Activated CD4-positive, CD25-positive, alpha-beta regulatory T cell treated with anti-CD3 and anti-CD28 coated beads, Interleukin-2, amount 50 U/mL, for 72 hours (primary cell): ENCODE measurements at places on chromosomes 12 and 14.

DNA sequence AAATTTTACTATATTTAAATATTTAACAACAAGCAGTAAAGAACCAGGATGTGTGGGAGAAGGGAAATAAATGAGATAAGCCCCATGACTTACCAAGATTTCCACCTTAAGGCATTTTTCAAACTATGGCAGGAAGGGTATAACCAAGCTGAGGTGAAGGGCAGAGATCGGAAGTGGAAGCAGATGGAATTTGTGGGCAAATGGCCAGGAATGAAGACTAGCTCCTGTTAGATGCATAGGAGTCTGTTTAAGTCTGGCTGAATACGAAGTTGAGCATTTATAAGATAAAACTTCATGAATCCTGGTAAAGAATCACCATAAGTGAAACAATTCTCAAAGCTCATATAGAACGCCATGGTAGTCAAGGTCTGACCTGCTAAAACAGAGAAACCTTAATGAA is 163.5 kb downstream of the DIO2 start:
- DNase-seq = no peak

DNA sequence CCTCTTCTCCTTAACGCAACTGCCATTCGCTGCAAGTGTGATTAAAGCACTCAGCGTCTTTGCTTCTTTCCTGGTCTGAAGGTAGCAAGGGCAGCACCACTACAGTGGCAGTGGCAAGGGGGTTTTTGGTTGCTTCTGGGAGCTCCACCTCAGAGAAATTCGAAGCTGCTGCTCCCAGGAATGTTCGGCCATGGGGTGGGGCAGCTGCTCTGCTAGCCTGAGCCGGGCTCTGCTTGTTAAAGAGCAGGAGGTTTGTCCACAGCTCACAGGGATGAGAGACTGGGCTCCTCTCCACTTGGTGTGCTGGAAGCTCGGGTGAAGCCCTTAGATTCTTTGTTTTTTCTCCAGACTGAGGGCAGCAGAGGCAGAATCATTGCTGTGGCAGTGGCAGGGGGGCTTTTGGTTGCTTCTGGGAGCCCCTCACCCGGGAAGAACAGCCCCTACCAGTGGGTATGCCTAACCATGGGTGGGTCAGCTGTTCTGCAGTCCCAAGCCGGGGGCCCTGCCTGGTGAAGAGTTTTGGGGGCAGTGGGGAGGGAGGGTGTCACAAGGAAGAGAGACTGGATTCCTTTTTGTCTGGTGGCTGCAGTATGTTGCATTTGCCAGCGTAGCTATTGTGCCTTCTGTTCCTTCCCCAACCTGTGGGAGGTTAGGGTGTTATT is 340.2 kb downstream of the AEBP2 start:
- no peak for DNase-seq

DNA sequence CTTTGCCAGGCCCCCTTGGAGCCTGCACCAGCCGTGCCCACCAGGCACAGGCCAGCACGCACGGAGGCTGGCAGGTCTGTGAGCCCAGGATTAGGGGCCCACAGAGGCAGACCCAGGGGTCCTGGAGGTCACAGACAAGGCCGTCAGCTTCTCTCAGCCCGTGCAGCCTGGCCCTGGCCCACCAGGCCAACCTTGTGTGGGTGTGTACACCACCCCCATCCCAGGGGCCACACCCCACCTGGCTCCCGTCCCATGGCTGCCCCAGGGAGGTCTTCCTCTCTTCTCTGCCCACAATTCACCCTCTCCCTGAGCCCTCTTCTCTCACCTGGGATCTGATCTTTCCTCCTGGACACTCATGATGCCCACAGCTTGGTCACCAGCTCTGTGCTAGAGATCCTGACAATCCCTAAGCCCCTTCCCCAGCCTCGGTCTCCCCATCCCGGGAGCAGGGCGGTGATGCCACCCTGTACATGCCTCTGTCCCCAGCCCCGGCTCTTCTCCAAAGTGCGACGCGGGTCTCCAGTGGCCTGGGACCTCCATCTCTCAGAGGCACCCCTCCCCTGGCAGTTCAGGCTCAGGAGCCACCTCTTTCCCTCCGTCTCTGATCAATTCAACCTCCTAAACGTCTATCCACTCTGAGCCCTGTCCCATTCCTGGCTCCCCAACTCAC is 31.1 kb upstream of the GPR132 start:
- no peak for DNase-seq

GRCh38 chr12:68040450-68041075 is 51.3 kb downstream of the IFNG-AS1 start:
- peak; percentile 58 for DNase-seq

GRCh38 chr12:4984971-4985370 is 58.7 kb upstream of the KCNA5 start:
- no peak for DNase-seq

- no peak for DNase-seq
Measured at GRCh38 chr12:90023207-90023900, 314.7 kb upstream of the ATP2B1 start.

DNA sequence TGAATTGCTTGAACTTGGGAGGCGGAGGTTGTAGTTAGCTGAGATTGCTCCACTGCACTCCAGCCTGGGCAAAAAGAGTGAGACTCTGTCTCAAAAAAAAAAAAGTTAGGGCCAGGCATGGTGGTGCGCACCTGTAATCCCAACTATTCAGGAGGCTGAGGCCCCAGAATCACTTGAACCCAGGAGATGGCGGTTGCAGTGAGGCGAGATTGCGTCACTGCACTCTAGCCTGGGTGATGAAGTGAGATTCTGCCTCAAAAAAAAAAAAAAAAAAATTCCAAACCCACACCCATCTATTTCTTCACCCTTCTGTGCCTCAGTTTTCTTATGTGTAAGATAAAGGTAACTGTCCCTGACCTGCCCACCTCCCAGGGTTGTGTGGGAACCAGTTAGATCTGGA is 11.0 kb upstream of the MLXIP start:
- DNase-seq = no peak

DNA sequence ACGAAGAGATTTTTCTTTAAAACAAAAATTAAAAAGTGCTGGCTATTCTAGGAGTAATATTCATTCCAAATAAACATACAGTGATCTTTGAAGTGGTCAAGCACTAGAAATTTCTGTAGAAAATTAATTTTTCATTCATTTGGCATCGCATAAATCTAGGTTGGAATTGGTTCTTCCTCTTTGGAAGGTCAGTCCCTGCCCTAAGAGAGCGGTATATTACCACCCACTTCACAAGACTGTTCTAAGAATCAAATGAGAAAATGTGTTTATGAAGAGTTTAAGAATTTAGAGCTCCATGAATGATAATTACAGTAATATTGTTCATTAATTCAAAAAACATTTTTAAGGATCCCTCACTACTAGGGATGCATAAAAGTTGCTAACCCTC is 444 bp upstream of the GEMIN2 start:
- DNase-seq = no peak

DNA sequence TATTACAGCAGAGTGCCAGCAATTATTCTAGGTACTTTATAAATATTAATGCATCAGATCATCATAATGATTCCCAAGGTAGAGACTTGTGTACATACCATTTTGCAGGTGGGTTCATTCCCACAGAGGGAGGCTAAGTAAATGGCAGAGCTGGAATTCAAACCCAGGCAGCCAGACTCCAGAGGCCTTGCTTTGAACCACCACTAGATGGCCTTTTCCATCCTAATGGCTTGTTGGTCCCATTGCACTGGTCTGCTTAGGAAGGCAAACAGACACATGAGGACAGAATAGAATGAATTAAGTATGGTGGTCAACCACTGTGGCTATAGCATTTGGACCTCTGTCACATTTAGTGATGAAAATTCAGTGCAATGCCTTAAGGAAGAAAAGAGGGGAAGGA is 158.7 kb downstream of the METTL25 start:
- no peak for DNase-seq

GRCh38 chr12:6135071-6135470 is 10.6 kb upstream of the VWF start:
- no peak for DNase-seq

DNA sequence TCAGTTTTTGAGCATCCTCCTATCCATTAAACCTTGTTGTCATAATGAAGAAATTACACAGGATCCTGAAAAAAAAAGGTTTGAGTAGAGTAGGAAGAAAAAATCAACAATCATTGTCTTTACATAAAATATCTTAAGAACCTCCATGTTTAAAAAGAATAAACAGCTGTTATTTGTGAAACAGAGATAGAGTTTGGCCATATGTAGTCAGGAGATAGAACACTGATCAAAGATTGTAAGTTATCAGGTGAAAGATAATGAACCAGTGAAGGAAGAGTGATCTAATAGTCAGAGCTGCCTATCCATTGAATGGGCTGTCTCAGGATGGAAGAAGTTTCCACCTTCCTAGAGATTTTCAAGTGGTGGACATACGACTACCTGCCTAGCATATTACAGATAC is 397.1 kb downstream of the SOX5 start:
- DNase-seq = no peak

DNA sequence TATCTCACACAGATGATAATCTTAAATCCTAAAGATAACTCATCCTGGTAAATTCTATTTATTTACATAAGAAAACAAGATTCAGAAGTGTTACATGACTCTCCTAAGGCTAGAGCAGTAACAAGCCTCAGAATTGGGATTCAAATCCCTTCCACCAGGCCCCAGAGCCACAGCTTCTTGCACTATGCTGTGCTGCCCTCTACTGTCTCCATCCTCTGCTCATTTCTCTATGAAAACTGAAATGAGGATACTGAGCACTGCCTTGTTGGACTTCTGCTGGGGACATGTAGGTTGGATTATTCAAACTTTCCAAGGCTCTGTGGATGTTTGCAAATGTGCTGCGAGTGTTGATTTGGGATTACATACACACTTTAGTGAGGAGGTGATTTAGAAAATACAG is 23.5 kb upstream of the C12orf50 start:
- DNase-seq = no peak

DNA sequence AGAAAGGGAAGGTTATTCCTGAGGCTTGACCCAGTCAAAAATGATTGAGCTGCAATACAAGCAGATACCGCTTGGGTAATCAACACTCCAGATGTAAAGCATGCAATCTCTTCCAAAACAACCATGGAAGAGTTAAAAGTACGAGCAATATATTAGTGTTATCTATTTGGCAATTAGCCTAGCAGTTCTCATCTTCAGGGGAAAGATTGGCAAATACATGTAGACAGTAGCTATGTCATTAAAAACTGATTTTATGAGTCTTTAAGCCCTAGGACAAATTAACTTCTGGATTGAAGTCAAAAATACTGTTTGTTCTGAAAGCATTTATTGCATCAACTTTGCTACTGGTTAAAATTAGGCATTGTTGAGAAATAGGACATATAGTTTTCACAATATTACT is 9.3 kb upstream of the GYS2 start:
- no peak for DNase-seq

DNA sequence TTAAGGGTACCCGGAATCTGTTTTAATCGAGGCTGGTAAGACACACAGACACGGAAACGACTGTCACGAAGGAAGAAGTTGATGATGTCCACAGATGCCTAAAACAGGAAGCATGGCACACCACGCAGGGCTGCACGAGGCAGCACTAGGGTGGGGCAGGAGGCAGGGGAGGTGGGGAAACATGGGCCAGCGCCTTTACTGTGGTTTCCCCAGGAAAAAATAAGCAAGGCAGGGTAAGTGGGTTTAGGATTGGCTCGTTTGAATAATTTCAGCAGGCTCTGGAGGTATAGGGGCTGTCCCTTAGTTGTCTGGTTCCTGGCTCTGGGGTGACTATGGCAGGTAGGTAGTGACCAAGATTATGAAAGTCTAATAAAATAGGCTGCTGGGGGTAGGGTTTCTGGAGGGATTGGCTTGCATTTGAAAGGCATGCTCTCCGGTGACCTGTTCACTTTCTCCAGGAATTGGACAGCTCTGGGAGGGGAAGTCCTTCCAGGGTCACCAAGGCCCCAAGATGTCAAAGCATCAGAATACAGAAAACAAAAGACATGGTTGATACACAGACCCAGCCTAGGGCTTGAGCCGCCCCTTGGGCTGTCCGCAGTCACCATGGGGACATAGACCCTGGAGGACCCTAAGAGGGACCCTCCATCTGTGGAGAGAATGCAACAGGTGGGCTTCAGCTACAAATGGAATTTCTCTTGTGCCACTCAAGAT is 35.3 kb downstream of the MAP1LC3B2 start:
- peak; percentile 33 for DNase-seq

- no peak for DNase-seq
Measured at GRCh38 chr12:70508178-70508577, 129.1 kb downstream of the PTPRB start.

DNA sequence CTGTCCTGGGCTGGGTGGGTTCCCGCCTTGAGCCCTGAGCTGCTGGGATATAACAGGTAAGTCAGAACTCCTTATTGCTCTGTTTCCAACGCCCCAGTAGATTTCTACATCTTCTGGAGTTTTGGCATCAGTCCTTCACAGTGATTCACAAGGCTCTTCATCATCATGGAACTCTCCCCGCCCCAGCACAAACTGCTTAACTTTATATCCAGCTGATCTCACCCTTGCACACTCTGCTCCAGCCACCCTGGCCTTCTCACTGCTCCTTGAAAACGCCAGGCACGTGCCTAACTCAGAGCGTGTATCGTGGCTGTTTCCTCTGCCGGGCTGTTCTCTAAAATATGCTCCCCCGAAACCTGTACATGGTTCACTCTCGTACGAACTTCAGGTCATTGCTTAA is 264.9 kb downstream of the NOVA1 start:
- DNase-seq = no peak

GRCh38 chr12:93737457-93738198 is 60.5 kb downstream of the CRADD start:
- DNase-seq = no peak

DNA sequence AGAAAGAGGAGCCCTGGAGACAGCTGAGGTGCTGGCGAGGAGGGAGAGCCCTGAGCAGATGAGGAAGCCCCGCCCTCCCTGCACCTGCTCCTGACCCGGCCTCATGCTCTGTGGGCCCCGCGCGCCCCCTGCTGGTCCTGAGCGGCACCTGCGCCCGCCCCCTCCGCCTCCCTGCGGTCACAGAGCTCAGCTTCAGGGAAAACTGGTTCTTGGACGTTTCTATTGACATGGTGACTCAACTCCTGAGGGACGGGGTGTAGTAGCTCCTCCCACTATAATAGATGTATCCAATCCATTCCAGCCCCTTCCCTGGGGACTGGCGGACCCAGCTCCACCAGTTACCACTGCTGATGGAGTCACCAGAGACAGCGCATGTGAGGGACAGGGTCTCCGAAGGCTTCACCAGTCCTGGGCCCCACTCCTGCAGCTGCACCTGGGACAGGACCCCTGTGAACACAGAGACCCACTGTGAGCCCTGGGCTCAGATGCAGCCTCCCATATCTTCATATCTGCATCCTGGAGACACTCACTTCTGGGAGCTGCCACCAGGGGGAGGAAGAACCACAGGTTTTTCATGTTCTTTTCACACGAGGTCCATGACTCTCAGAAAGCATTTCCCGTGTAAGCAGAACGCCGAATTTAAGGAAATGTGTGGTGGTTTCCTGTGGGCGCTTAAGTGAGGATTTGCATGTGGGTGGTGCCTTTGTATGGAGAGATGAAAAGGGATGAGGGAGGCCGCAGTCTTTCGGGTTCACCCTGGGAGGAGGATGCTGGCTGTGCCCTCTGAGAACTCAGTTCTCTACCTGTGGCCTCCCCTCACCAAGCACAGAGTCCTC is 1346.4 kb downstream of the TMEM121 start:
- DNase-seq = peak; percentile 84

- peak; percentile 43 for DNase-seq
Measured at GRCh38 chr14:54567224-54567638, 303 bp downstream of the SAMD4A start.

GRCh38 chr12:125064492-125064891 is 743 bp upstream of the AACS start:
- DNase-seq = no peak

GRCh38 chr12:74985986-74986319 is 223.7 kb downstream of the KCNC2 start:
- DNase-seq = no peak
